G401 (cell line): ENCODE measurements at places on chromosomes 2 and 18.

GRCh38 chr2:195370167-195370943 is 286.7 kb upstream of the SLC39A10 start:
- DNase-seq: no peak

- no peak for DNase-seq
Observed at GRCh38 chr2:102708847-102709559, 52.8 kb upstream of the TMEM182 start.

GRCh38 chr18:66749481-66750035 is 145.7 kb upstream of the CDH19 start:
- no peak for DNase-seq

DNA sequence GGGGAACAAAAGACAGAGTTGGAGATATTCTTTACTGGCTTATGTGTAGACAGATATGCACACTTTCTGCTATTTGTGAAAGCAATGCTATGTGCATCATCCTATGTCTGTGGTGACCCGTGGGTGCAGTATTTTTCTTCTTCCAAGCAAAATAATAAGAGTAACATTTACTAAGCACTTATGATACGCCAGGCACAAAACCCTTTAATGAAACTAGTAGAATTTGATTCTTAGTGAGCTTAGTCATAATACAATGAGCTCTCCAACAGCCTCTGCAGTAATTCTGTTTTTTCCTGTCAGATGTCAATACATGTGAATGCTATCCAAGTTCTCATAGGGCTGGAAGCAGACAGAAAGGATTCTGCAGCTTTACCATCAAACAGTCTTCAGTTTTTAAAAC is 130.6 kb downstream of the RAD51AP2 start:
- DNase-seq: no peak

DNA sequence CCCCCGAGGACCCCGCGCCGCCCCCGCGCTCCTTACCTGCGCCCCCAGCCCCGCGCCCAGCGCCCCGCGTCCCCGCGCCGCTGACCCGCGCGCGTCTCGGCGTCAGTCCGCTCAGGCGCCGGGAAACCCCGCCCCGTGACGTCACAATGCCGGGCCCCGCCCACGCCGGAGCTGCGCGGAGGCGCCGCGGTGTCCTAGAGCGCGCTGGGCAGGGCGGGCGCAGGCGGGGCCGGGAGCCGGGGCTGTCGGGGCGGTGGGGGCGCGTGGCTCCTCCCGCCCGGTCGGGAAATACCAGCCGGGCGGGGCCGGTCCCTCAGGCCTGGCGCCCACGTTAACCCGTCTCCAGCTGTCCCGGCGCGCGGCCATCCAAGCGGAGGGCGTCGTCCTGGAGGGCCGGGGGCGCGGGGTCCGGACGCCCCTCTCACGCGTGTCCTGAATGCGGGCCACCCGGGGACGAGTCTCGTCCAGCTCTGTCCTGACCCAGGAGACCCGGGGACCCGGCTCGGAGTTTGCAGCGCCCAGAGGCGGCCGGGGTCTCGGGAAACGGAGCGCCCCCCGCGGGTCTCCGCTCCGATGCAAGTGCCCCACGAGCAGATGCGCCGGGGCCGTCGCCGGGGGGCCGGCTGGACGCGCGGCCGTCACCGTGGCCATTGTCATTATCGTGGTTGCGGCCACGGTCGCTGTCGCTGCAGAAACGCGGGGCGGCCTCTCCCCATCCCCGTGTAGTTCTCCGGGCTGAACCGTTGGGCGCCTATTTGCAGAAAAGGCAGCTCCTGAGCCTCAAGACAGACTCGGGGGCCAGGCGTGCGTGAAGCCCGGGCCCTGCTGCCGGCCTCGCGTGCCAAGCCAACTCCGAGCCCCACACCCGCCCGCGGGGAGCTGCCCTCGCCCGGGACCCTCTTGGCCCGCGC is at the start of gene SLC66A2:
Gene SLC66A2 (minus strand): TSS at position 109 of the 911 bp plus-strand sequence. CDS start 727 bp downstream, outside the sequence.
- peak; percentile 85 for DNase-seq

GRCh38 chr2:126971481-126972278 is 73.0 kb downstream of the TEX51 start:
- DNase-seq: peak; percentile 61

DNA sequence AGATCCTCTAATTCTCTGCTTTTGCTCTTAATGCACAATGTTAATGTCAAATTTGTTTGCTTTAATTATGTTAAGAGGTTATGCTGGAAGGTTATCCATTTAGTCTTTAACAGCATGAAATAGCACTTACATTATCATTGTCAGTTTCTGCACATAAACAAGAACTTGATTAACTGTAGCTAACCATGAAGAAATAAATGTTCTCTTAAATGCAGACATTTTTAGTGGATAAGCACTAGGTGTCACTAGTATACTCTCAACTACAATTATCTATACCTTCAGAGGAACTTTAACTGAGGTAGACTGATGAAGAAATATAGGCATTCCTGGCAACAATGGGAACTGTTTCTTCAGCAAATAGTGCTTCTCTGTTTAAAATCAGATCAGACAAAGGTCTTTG is 178.8 kb upstream of the CHST9 start:
- no peak for DNase-seq

DNA sequence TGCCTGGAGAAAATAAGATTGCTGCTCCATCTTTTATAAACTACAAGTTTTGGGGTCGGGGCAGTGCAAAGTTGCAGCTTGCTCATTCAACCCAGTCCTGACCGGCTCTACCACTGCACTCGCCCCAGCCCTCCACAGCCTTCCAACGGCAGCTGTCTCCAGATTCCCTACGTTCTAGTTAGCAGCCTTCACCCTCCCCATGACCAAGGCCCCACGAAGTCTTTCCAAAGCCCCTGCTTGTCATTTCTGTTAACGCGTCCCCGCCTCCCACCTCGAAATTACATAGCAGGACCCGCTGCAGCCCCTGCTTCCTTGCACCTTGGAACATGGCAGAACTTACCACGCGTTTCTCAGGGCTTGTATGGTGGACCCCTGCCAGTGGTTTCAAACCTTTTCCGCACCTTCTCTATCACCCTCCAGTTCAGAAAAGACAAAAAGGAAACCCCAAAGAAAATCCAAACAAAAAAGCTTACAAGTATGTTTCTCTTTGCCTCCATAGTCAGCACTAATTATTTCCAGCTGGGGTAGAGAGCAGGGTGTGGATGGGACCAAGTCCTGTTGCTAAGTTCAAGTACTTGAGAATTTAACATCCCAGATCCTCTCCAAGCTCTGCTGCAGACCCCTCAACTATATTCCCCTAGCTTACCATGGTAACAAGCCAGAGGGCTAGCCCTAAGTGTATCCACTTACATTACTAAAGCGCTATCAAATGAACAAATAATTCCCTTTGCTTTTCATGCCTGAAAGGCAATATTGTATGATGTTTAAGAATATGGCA is 161.5 kb downstream of the TGIF1 start:
- no peak for DNase-seq

DNA sequence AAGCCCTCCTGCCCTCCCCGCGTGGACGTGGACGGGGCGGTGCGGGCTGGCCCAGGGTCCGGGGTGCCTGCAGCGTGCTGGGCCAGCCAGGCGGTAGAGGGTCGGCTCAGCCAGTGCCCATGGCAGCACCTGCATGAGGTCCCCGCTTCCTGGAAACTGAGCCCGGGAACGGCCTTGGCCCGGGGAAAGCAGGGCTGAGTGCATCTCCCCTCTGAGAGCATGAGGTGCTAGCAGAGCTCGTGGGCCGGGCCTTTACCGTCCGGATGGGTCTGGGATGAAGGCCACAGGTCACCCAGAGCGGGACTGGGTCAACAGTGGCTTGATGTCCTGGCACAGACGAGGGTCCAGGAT is 39.8 kb downstream of the TSHZ1 start:
- DNase-seq: no peak

DNA sequence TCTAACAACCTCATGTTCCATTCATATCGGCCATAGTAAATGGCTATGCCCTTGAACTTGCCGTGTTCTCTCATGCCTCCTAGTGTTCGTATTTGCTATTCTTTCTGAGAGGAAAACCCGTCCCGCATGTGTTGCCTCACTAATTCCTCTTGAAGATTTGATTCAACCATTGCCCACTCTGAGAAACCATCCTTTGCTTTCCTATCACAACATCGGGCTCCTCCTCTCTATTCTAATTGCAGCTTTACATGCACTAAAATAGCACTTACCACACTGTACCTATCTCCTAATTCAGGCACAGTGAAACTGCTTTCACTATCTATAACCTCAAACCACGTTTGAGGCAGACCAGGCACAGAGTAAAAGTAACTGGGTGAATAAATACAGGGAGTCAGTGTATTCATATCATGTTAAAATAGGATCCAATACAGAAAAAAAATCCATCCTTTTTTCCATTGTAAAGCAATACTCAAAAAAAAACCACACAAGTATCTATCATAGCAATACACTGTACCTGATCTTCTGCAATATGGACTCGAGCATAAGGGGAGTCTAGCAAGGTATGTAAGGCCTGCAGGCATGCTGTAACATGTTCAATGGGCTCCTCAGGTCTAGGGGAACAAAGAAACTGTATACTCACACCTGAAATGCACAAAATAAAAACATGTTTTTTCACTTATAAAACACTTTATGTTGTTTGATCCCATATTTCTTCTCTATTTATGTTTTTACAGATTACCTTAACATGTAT is 39.0 kb upstream of the STRN start:
- DNase-seq: no peak

- DNase-seq: peak; percentile 3
Observed at GRCh38 chr2:58930537-58930936, 689.4 kb upstream of the FANCL start.

GRCh38 chr2:216878072-216878471 is 18.2 kb upstream of the TNP1 start:
- no peak for DNase-seq

GRCh38 chr2:189203177-189203799 is 23.7 kb upstream of the COL5A2 start:
- no peak for DNase-seq

DNA sequence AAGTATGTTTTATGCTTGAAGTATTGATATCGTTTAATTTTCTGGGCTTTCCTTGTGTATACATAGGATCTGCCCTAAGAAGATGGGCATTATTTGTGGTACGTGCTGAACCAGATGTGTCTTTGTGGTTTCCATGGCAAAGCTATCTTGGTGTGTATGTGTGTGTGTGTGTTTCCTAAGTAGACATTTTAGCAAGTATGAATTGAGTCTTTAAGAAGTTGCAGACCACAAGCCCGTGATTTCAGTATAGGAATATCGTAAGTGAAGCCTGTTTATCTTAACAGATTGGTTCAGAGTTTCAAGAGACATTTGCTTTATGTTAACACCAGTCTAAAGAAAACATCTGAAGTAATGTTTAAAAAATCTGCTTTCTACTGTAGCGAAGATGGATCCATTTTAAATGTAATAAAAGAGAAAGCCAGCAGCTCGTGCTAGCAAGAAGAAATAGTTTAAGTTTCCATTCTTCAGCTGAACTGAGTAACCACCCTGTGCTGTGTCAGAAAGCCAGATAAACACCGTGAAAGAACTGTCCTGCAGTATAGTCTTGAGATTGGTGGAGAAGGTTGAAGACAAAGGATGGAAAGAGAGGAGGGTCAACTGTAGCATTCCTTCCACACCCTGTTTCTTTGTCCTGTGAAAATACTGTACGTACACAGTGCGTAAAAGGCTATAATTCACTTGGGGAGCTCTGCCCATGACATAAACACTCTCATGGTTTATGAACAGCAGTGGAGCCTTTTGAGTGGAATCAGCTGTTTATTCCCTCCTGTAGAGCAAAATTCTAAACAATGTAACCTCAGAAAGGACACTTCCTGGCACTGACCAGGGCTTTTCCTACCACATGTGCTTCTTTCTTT is 91.9 kb upstream of the FOSL2 start:
- DNase-seq: no peak

DNA sequence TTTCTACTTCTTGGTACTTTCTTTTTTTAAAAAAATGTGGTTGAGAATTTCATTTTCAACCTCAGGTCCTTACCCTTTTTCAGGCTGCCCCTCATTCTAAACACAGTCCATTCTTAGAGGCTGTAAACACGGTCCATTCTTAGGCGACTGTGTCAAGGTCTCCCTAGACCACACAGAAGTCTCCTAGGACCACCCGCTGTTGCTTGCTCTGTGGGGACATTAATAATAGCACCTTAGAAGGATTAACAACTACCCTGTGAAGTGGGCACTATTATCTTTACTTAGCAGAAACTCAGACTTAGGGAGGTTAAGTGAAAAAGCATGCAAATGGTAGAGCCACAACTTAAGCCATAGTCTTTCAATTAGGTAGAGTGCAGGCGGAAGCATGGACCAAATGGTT is 91.7 kb downstream of the RBMS1 start:
- no peak for DNase-seq

- DNase-seq: no peak
Observed at GRCh38 chr2:209619782-209620181, 151.8 kb upstream of the UNC80 start.

- DNase-seq: no peak
Observed at GRCh38 chr2:28363686-28364280, 28.9 kb upstream of the FOSL2 start.

DNA sequence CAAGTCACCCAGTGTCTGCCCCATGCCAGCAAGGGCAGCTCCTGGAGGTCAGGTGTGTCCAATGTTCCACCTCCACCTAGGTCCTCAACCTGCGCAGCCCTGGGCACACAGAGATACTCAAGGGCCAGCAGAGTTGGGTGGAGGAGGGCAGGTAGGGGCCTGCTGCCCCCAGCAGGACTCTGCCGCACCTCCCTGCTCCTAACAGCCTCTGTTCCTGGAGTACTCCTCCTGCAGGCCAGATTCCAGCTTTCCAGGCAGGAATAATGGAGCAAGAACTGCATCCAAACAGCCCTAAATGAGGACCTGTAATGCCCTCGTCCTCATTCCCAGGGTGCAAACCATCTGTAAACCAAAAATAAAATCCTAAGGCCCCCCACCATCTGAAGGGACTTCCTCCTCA is 44.4 kb upstream of the ACAA2 start:
- no peak for DNase-seq
